CMK (cell line): ENCODE measurements at places on chromosomes 4 and X.

DNA sequence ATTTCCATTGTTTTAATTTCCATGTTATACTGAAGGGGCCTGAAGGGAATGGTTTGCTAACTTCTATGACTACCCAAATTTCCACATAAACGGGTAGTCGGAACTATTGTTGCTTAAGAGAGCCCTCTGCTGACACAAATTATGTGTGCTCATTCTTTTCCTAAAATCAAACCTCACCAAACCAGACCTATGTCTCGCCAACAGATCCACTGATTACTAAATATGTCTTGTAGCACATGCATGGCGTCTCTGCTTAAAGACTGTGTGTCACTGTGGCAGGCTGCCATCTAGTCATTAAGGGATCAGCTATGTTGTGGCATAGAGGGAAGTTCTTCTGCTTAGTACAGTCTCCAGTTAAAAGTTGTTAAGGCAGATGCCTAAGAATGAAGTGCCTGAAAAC is 25.1 kb downstream of the PIR start:
- DNase-seq = no peak

DNA sequence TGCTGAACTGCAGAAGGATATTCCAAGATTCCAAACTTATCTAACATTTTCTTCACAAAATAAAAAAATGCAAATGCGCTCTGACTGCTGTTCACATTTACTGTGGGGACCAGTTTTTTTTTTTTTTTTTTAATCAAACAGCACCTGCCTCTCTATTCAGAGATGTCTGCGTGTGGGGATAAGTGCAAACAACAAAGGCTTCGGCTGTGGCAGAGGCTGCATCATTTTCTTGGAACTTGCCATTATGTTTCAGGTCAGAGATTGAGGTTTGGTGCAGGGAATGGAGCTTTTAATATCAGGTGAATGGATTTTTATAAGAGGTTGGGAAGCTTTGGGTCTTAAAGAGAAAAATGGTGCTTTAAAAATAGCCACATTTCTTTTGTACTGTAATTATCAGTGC is 78.2 kb upstream of the TET2 start:
- no peak for DNase-seq

- DNase-seq = no peak
Measured at GRCh38 chr4:163603257-163603656, 108.8 kb downstream of the TMA16 start.

DNA sequence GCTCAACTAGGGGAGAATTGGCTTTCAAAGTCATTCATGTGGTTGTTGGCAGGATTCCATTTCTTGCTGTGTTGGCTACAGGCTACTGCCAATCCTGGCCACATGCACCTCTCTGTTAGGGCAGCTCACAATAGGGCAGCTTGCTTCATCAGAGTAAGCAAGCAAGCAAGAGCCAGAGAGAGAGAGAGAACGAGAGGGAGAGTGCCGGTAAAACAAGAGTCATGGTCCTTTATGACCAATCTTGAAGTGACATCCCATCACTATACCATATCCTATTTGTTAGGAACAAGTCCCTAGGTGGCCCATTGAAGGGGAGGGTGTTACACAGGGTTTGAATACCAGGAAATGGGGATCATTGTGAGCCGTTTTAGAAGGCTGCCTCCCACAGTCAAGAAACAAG is 33.0 kb upstream of the TLR2 start:
- DNase-seq = no peak
